ENCODE measurements at places on chromosomes 7 and 10.

DNA sequence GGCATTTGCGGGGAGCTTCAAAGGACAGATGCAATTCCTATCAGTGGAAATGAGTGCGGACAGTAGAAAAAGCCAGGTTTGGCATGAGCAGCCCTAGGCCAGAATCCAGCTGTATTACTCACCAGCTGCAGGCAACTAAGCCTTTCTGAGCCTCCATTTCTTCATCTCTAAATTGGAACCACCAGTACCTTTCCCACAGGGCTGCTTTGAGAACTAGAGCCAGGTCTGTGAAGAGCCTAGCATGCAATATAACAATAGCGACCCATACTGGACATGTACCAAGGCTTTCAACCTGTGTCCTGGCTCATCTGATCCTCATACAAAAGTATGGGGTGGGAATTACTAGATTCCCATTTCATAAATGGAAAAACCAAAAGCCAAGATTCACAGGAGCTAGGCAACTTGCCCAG, 101.0 kb downstream of the GSAP start:
- no peak for DNase-seq

- no peak for DNase-seq
These were observed 249.4 kb downstream of the TCF7L2 start for GRCh38 chr10:113199459-113199858.

DNA sequence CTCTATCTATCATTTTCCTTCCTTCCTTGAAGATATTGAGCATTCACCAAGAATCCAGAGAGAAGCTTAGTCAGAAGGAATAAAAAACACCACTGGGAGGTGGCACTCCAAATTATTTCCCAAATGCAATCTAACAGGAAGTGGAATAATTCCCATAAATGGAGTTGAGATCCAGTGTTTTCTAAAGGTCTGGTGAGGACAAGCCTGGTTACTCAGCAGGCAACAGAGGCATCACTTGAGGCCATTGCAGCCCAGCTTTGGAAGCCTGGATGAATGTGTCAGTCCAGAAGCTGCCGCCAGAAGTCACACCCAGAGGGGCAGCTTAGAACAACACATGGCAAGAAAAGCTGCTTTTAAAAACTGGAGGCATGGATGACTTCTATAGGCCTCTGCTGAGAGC, 288.9 kb upstream of the KLF6 start:
- no peak for DNase-seq

DNA sequence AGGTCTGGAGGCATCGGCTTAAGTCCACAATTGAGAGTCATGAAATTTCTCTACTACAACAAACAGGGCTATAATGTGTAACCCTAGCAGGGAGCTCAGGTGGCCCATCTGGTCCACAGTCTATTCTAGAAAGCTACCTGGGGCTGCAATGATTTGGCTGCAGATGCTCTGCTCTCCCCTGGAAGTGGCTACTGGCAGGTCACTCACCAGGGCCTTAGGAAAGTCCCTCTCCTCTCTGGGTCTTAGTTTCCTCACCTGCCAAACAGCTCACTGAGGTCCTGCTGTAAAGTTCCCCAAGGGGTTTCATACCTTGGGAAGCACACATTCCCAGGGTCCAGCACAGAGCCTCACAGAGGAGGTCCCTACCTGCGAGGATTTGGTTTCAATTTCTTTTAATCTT, 2.5 kb downstream of the IGFBP3 start:
- no peak for DNase-seq

GRCh38 chr10:32299354-32299980, 47.5 kb downstream of the EPC1 start:
- no peak for DNase-seq

DNA sequence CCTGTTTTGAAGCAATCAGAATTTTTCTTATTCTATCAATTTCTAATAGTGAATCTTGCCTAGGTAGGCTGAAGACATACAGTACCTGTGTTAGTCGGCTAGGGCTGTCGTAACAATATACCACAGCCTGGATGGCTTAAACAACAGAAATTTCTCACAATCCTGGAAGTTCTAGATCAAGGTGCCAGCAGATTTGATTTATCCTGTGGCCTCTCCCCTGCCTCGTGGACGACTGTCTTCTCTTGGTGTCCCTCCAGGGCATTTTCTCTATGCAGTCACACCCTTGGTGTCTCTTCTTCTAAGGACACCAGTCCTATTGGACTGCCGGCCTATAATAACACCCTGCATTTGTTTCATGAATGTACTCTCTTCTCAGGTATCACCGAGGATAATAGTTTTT, 1.8 kb upstream of the RSU1 start:
- no peak for DNase-seq

DNA sequence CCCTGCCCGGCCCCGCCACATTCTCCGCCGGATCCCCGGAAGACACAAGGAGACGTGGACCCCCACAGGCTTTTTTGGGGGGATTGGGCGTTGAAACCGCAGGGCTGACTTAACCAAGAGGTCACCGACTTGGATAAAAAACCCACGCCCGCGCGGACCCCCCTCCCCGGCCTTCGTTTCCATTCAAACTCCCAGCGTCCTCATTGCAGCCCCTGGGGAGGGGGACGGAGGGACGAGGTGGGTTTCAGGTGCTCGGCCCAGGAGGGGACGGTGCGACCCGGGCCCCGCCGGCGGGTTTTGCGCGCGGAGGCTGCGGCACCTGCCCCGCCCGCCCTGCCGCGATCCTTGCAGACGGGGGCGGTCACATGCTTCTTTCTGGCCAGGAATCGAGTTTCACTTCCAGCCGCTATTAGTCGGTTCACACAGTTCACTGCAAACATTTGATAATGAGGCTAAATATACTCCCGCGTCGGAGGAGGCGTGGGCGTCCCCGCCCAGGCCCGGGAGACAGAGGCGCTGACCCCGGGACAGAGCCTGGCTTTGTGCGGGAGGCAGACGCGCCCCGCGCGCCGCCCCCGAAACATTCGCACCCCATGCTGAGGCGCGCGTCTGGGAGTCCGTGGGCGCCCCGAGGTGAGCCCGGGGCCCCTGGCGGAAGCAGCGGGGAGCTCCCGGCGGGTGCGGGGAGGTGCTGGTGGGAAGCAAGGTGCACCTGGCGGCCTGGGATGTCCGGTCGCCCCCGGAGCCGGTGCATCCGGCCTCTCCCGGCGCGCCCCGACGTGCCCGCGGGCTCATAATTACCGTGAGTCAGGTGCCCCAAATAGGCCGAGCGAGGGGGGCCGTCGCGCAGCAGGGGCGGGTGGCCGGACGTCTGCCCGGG, 2.7 kb upstream of the PDGFA start:
- no peak for DNase-seq

- no peak for DNase-seq
These were observed 322.5 kb downstream of the AUTS2 start for GRCh38 chr7:69920797-69921196.
